ENCODE measurements at places on chromosomes 3 and 15.

GRCh38 chr3:147851062-147851461 is 441.9 kb downstream of the ZIC1 start:
- DNase-seq: no peak

DNA sequence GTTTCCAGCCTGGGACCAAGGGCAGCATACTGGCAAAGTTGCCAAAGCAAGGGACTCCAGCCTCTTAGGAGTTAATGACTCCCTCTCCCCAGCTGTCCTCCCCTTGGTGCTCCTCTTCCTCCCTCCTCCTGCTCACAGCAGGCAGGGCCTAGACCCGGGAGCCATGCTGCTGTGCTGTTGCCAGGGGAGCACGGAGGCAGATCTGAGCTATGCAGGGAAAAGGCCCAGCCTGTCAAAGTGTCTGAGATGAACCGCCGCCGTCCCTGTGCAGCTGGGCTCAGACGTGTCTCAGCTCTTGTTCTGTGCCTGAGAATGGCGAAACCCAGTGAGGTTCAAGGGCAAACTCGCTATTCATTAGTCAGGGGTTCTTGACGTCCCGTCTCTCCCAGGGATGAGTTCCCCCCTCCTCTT is 60.8 kb upstream of the POLG start:
- DNase-seq: no peak

DNA sequence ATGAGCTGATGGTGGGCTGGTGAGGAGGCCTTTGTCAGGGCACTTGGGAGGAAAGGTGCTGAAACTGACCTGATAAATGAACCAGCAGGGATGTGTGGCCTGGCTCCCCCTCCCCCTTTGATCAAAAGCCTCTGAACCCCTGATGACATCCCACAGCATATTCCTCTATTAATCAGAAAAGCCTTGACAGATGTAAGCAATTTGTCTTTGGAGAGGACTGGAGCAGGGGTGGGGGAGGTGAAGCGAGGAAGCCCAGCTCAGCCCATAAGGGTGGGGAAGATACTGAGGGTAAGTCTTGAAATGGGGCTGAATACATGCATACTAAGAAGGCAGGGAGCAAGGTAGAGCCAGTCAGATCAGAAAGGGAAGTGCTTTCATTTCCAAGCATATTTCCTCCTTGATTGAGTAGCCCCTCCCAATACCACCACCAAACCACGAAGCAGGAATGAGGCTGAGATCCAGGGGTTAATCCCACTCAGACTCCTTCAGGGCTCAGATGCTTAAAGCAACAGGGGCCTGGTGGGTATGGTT is 34.7 kb upstream of the MRPS22 start:
- peak; percentile 32 for DNase-seq

GRCh38 chr15:71570736-71571135 is 239.6 kb upstream of the NR2E3 start:
- DNase-seq: no peak

GRCh38 chr3:46866720-46867549 is 3.7 kb upstream of the MYL3 start:
- peak; percentile 53 for DNase-seq

- DNase-seq: peak; percentile 10
Measured at GRCh38 chr3:183149915-183150750, 12.4 kb downstream of the LAMP3 start.

GRCh38 chr15:86830304-86830703 is 750.6 kb downstream of the AGBL1 start:
- no peak for DNase-seq

DNA sequence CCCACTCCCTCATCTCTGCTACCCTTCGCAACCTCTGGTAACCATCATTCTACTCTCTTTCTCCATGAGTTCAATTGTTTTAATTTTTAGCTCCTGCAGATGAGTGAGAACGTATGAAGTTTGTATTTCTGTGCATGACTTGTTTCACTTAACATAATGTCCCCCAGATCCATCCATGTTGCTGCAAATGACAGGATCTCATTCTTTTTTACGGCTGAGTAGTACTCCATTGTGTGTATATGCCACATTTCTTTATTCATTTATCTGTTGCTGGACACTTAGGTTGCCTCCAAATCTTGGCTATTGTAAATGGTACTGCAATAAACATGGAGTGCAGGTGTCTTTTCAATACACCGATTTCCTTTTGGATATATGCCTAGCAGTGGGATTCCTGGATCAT is 12.1 kb downstream of the GALK2 start:
- no peak for DNase-seq

DNA sequence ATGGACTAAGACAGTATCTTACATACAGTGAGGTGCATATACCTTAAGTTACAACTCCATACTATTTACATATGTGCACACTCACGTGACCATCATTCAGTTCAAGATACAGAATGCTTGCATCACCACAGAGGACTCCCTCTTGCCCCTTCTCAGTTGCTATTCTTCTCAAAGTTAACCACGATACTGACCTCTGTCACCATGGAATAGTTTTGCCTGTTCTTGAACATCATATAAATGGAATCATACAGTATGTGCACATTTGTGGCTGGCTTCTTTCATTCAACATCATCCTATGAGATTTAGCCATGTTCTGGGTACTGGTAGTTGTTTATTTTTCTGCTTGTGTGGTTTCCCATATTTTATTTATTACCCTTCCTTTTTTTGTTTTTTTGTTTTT is 10.4 kb upstream of the ZSCAN2 start:
- no peak for DNase-seq
